ENCODE measurements at places on chromosomes 13 and 19.

DNA sequence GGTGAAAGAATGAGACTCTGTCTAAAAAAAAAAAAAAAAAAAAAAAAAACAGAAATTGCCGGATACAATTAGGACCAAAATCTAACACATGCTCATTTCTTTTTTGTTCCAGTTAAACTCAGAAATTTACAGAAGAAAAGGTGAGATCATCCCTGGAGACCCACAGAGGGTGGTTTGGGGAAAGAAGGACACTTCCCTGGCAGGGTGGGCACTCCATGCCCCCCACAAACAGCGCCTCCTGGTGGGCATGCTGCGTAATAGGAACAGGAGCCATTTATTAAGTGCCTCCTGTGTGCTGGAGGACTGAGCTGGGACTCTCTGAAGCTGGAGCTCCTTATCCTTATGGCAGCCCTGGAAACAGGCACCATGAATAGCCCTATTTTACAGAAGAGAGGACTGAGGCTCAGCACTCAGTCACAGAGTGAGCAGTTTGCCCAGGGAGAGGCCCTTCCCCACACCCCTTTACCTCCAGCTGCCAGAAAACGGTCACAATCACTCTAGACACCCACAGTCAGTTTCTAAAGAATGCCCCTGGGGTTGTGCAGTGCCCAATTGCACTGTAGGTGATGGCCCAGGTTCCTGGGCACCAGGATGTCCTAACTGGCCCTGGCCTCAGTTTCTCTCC is 10.1 kb downstream of the C19orf38 start:
- DNase-seq: peak; percentile 65

- DNase-seq: peak; percentile 33
Measured at GRCh38 chr19:43639519-43640423, at the start of gene CADM4. Gene CADM4, minus strand, starts transcription at chr19:43639850. Its CDS starts 60 bp downstream, at chr19:43639790.

DNA sequence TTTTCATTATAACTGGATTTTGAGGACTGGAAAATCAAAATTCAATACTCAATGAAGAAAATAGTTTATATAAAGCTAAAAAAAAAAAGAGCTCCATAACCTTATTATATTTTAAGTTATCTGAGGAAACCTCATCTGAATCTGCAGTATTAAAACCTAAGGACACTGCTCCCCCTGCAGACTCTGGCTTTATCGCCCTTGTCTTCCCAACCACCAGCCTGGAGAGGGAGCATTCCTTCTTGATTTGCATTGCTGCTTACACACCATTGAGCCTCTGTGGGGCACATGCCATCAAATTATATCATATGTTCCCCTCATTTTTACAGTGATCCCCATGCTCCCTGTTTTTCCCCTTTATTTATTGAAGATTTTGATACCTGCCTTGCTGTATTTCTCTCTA is 871.4 kb upstream of the GPC6 start:
- DNase-seq: no peak

GRCh38 chr13:30523211-30523610 is 57.5 kb upstream of the HMGB1 start:
- DNase-seq: no peak

GRCh38 chr19:5969476-5969875 is 8.5 kb downstream of the RANBP3 start:
- DNase-seq: no peak

DNA sequence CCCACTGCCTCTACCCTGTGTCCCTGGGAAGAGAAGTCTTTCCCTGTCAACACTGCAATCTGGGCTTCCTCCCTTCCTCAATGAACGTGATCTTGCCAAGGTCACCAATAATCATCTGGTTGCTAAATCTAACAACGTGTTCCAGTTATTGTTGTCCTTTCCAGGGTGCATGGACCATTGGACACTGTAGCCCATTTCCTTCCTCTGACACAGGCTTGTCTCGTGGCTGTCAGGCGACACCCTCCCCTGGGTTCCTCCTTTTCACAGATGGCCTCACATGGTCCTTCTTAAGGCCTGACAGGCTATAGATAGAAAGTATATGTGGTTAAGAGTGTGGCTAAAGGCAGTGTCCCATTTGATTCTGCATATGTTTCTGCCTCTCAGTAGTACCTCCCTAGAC is 67.7 kb upstream of the STARD13 start:
- DNase-seq: no peak

GRCh38 chr13:27772651-27773425 is 19.4 kb upstream of the GSX1 start:
- no peak for DNase-seq

DNA sequence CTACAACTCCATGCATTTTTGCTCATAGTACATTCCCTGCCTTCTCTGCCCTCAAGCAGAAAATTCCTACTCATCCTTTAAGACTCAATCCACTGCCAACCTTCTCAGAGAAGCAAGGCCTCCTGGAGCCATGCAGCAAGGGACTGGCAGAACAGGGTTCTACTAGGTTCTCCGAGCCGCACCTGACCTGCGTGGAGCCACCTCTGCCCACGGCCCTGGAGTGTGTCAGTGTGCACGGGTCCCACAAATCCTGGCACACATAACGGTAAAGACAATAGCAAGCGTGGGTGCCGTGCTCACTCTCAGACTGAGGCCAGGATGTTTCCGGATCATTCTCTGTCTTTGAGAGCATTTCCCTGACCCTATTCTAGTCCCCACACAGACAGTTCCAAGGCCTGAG is 30.0 kb downstream of the SOX1 start:
- no peak for DNase-seq

DNA sequence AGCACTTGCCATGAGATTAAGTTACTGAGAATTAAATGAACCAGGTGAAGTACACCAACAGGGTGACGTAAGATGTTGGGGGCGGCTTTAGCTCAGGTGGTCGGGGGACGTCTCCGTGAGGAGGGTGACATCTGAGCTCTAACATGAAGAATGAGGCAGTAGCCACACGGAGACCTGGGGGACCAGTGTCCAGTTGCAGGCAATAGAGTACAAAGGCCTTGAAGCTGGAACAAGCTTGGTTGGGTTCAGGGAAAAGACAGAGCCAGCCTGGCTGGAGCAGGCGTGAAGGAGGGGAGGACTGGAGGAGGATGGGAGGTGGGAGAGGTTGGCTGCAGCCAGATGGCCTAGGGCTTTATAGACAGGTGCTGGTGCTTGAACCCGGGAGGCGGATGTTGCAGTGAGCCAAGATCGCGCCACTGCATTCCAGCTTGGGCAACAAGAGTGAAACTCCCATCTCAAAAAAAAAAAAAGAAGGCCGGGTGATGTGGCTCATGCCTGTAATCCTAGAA is 1.6 kb downstream of the SPINT2 start:
- DNase-seq: no peak

- DNase-seq: peak; percentile 59
Measured at GRCh38 chr13:24254146-24254841, 55.1 kb upstream of the C1QTNF9 start.

DNA sequence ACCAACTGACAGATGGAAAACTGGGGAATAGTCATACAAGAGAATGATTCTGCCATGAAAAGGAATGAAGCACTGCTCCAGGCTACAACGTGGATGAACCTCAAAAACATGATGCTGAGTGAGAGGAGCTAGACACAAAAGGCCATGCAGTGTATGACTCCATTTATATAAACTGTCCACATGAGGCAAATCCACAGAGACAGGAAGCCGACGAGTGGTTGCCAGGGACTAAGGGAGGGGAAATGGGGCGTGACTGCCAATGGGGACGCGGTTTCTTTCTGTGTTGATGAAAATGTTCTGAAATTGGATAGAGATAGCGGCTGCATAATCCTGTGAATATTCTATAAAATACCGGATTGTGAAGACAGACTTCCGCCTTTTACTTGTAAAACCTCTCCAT is 10.2 kb downstream of the SMIM7 start:
- no peak for DNase-seq

DNA sequence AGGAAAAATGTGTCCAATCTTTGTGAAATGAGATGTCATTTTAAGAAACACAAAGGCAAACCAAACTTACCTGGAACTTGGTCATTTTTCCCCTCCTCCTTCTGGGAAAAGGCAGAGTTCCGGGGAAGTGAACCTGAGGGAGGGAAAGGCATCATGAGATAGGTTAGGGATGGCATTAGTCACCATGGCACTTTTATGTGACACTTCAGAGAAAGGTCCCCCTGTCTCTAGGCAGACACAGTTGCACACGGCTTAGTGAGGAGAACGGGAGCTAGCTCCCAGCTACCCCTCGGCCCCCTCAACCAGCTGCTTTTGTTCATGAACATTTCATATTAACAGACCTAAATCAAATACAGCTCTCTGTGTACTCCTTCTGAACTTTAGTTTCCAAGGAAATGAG is 1.5 kb downstream of the ZNF235 start:
- no peak for DNase-seq

DNA sequence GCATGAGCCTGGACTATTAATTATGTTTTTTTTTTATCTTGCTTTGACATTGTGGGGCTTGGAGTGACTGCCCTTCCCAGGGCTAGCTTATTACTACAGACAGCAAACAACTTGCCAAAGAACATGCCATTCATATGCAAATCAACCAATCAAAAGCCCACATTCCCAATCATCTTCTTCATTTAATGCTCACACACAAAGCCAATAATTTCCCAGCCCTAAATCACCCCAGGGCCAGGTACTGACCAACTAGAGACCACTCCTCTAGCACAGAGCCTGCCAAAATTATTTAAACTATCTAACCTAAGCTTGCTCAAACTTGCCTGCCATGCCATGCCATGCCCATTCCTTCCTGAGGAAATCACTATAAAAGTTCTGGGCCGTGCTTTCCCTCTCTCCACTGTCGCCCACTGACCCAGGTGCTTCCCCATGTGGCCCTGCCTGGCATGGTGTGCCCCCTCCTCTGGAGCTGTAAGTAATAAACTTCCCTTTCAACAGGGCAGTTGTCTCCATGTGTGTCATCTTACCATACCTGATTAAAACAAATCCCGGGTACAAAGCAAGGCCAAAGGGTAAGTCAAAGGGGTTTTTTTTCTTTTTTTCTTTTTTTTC is 15.7 kb downstream of the PBX4 start:
- no peak for DNase-seq

- DNase-seq: no peak
Measured at GRCh38 chr13:23799945-23800344, 89.3 kb downstream of the MIPEP start.

DNA sequence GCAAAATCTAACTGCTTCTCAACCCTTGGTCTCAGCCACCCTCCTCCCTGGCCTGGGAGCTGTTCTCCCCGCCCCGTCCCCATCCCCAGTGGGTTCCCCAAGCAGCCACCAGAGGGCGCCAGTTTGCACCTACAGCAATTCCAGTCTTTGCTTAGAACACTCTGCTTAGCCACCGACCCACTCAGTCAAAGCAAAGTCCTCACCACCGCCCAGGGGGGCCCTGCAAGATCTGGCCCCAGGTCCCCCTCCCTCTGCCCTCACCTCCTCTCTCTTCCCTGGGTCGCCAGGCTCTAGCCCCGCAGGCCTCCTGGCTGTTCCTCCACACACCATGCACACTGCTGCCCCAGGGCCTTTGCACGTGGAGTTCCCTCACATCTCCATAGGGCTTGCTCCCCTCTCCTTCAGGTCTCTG is 12.4 kb downstream of the TMEM143 start:
- peak; percentile 88 for DNase-seq

DNA sequence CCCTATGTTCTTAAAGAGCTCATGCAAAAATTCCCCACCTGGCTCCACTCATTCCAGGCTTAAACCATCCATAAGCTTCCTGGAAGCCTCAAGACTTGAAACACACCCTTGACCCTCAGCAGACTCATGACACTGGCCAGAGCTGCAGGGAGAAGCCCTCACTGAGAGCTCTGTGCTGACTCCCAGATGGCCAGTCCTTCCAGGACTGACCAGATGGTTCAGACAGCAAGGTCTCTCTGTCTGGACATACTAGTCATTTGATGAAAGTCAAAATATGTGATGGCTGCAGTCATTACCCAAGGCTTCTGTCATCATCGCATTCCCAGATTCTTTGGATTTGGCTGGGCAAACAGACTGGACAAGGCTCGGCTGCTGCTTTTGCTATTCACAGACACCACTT is 397.4 kb downstream of the FOXO1 start:
- no peak for DNase-seq

DNA sequence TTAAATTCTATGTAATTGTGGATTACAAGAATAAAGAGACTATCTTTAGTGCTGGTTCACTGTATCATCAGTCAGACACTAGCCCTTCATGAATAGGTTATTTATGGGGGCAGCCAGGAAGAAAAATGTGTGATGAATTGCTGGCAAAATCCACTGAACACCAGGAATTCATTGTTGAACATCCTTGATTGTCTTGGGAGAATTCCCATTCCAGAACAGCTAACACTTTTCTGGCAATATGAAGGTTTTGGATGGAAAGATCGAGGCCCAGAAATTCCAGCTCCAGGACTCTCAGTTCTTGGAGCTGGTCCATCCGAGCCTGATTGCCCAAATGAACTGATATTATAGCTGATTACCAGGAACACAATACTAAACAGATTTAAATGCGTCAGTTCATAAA is 11.5 kb upstream of the SPART start:
- no peak for DNase-seq

GRCh38 chr19:13689085-13689484 is 75.2 kb upstream of the MRI1 start:
- DNase-seq: peak; percentile 2

DNA sequence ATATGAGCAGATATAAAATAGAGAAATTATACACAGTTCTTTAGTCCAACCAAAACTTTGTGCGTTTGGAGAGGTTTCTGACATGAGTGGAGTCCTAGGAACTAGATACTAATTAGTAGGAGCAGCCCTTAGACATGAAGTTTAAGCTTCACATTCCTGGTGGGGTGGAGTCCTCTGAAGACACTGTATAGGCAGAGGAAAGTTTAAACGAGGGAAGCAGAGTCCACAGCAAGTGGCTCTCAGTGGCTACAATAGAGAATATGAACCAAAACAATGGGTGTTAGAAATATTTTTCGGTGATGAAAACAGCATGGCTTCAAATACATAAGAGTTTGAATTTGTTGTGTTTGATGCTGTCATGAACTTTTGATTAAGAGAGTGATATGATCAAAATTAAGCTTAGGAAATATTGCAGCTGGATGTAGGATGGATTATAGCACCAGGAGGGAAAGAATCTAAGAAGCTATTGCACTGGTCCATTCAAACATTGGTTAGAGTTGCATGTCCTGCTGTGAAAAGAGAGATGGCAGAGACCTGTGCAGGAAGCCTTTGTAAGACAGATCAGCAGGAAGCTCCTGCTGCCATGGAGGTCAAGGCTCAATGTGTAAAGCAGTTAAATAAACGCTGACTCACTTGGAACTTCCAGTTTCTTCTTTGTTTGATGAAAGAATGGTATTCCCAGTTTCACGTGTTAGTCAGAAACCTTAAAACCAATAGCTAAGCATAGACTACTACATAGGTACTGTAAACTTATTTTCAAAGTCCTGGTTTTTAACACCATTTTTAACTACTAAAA is 175.2 kb downstream of the TDRD3 start:
- DNase-seq: no peak

GRCh38 chr13:99276706-99277105 is 18.5 kb upstream of the GPR18 start:
- DNase-seq: no peak

GRCh38 chr19:46866407-46867136 is 5.8 kb downstream of the ARHGAP35 start:
- no peak for DNase-seq

- DNase-seq: no peak
Measured at GRCh38 chr19:2254064-2254872, 1.9 kb downstream of the JSRP1 start.
